ENCODE measurements at places on chromosomes 16 and 17. TPM values are rescaled to one million over a fixed set of nuclear protein-coding genes. Genes with fewer than 3 reads are reported as not detected.

DNA sequence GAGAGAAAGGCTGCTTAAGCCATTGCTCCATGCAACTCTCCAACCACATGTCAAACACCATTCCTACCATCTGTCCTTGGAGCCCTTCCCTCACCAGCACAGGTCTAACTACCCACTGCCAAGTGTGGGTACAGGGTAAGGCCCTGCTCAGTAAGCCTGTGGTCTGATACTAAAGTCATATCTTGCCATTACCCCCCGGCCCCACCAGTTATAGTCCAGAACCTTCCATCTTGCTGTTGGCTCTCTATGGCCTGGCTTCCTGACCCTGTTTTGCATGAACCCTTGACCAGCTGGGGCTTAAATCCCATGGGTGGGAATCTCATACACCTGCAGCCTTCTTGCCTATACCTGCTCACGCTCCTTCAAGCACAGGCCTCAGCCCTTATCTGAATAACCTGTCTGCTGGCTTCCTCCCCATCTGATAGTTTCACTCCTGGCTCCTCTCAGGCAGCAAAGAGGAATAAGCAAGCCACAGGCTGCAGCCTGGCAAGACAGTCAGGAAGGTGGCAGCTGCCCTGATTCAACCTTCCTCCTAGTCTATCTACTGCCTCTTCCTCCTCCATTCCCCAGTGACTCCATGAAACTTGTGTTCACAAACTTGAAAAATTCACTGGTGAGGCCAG is 64.1 kb downstream of the ZFHX3 start:
- no peak for DNase-seq

DNA sequence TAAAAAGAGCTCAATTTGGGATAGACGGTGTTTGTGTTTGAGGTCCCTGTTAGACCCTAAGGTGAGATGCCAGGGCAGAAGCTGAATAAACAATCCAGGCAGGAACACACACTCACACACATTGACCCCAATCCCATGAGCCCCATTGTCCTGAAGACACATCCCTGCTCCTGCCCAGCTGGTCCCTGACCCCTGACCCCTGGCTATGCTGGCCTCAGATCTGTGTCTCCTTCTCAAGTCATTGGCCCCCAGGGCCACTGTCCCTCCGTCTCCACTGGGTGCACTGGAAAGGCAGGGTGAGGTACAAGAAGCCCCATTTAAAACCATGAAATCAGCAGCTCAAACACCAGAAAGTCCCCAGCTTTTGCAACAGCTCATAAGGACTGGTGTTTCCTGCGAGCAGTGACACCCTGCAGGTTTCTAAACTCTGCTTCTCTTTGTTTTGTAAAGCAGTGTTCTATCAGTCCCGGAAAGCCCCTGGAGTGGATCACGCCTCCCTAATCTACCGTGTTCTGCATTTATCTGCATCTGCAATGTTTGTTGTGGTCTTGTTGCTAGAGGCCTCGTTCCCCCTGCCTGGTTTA is 18.0 kb upstream of the ASGR2 start:
- no peak for DNase-seq

The TOM1L1 gene
- total RNA-seq: 83.1 TPM

The NOL3 gene
- total RNA-seq: 12.7 TPM
